ENCODE measurements at places on chromosomes 16 and 17. TPM values are rescaled to one million over a fixed set of nuclear protein-coding genes. Genes with fewer than 3 reads are reported as not detected.

DNA sequence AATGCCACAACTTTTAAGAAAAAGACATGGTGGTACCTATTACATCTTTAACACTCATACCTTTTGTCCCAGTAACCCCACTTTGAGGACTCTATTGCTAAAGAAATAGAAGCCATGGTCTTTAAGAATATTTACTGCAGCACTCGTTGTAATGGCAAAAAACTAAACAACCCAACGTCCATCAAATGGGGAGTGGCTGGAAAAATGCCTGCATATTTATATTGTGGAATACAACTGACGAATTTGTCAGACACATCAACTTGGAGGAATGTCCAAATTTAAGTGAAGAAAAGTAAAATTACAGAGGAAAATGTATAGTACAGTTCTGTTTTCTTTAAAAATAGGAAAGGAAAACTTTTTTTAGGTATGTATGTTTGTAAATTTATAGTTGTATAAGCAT lies 47.8 kb downstream of the STX8 start:
- no peaks in the 10 kb centered on the region for H3K4me1 ChIP-seq
- H3K27ac ChIP-seq, result no peak overlapping the region
- H3K36me3 ChIP-seq, result no peaks in the 10 kb centered on the region
- H3K4me3 ChIP-seq, result no peak overlapping the region
- DNase-seq, result no peak

DNA sequence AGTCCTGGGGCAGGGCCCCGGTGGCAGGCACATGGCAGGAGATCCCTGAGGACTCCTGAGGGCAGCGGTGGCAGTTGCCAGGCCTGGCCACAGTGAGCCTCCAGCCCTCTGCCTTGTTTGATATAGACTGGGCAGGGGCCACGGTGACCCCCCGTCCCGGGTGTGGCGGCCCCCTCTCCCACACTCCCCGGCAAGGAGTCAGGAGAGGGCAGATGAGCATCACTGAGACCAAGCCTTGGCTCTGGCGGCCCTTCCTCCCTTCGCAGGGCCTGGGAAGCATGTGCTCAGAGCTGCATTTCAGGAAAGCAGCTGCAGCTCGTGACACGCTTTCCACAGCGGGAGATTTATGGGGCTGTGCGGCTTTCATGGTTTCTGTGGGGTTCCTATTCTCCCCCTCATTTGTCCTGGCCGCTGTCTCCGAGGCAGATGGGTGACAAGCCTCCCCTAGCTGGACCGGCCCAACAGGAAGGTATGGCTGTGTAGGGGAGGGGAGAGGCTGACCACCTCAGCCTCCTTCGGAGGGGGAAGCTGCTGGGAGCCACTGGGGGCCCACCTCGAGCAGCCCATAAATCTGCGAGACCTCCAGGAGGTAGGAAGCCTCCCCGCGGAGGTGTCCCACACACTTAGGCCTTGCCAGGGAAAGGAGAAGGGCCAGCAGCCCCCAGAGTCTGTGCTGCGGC lies 211.4 kb downstream of the NTN1 start:
- DNase-seq, result no peak
- no peak overlapping the region for H3K27ac ChIP-seq
- no peaks in the 10 kb centered on the region for H3K27me3 ChIP-seq
- H3K36me3 ChIP-seq, result no peaks in the 10 kb centered on the region

The ADAD2 gene
- total RNA-seq, result not detected

The CDIPT gene
- 121 TPM for total RNA-seq

GRCh38 chr16:73183611-73184092 lies 135.7 kb upstream of the ZFHX3 start:
- H3K27ac ChIP-seq, result no peak overlapping the region
- H3K4me3 ChIP-seq, result no peak overlapping the region
- no peaks in the 10 kb centered on the region for H3K36me3 ChIP-seq

DNA sequence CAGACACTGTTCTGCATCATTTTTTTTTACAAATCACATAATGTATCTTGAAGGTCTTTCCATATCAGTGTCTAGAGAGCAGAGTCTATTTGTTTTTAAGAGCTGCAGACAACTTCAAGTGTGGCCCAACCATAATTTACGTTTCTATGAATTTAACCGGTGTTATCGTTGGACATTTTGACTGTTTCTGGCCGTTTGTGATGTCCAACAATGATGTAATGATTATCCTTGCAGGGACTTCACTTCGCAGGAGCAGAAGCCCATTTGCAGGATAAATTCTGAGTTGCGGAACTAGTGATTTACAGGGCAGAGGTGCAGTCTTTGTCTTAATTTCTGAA lies 26.9 kb upstream of the HLF start:
- H3K27ac ChIP-seq, result peak overlapping the region; percentile 78
- no peaks in the 10 kb centered on the region for H3K36me3 ChIP-seq

The PLD6 gene
- total RNA-seq, result 6.0 TPM

GRCh38 chr17:48530208-48530886 lies 464 bp downstream of the HOXB1 start:
- DNase-seq, result no peak
- no peak overlapping the region for H3K27ac ChIP-seq
- H3K4me1 ChIP-seq, result no peaks in the 10 kb centered on the region

The CBX4 gene
- 15.0 TPM for total RNA-seq

DNA sequence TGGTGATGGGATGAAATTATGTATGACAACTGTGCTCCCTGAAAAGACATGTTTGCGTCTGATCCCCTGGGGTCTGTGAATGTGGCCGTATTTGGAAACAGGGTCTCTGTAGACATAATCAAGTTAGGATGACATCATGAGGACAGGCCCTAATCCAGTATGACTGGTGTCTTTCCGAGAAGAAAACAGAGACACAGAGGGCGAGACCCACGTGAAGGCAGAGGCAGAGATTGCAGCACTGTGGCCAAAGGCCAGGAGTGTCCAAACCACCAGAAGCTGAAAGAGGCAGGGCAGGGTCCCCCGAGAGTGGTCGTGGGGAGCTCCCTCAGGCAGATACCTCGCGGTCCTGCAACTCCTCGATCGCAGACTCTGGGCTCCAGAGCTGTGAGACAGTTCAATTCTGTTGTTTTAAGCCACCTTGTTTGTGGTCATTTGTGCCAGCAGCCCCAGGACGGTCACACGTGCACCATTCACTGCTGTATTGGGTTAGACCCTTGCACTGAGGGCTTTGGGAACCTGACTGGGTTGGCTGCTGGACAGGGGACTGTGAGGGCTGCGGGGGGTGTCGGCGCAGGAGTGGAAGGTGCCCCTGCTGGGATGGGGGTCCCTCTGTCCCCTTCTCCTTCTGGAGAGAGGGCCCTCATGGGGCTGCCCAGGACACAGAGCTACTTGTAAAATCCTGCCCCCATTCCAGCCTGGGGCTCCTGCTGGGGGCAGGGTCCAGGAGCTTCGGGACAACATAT lies 27.7 kb downstream of the METRNL start:
- H3K4me1 ChIP-seq, result peaks cover 34% of the 10 kb centered on the region
- no peaks in the 10 kb centered on the region for H3K36me3 ChIP-seq
- H3K27ac ChIP-seq, result peak overlapping the region; percentile 73
- DNase-seq, result no peak

The CCL16 gene
- not detected for total RNA-seq

GRCh38 chr16:86680162-86680561 lies 101.8 kb downstream of the FOXL1 start:
- H3K36me3 ChIP-seq, result no peaks in the 10 kb centered on the region
- no peak for DNase-seq
- peak overlapping the region; percentile 83 for H3K27ac ChIP-seq
- H3K4me1 ChIP-seq, result no peaks in the 10 kb centered on the region
- no peaks in the 10 kb centered on the region for H3K27me3 ChIP-seq

- H3K27me3 ChIP-seq, result no peaks in the 10 kb centered on the region
- no peak overlapping the region for H3K27ac ChIP-seq
- no peaks in the 10 kb centered on the region for H3K4me1 ChIP-seq
- no peak for DNase-seq
- no peaks in the 10 kb centered on the region for H3K36me3 ChIP-seq
- H3K4me3 ChIP-seq, result no peak overlapping the region
Observed at GRCh38 chr17:10447026-10447931, 22.1 kb downstream of the MYH4 start.

- H3K4me3 ChIP-seq, result no peak overlapping the region
- H3K27ac ChIP-seq, result no peak overlapping the region
- no peaks in the 10 kb centered on the region for H3K27me3 ChIP-seq
- DNase-seq, result no peak
- H3K36me3 ChIP-seq, result no peaks in the 10 kb centered on the region
- peaks cover 22% of the 10 kb centered on the region for H3K4me1 ChIP-seq
Observed at GRCh38 chr17:17352836-17353624, 49.9 kb downstream of the NT5M start.

- H3K27me3 ChIP-seq, result no peaks in the 10 kb centered on the region
- no peak for DNase-seq
- no peaks in the 10 kb centered on the region for H3K4me1 ChIP-seq
Observed at GRCh38 chr16:12126091-12126806, 149.7 kb downstream of the SNX29 start.

- H3K27me3 ChIP-seq, result no peaks in the 10 kb centered on the region
- no peak for DNase-seq
- no peaks in the 10 kb centered on the region for H3K36me3 ChIP-seq
- no peak overlapping the region for H3K27ac ChIP-seq
Observed at GRCh38 chr16:56331915-56332314, 93.4 kb downstream of the AMFR start.

DNA sequence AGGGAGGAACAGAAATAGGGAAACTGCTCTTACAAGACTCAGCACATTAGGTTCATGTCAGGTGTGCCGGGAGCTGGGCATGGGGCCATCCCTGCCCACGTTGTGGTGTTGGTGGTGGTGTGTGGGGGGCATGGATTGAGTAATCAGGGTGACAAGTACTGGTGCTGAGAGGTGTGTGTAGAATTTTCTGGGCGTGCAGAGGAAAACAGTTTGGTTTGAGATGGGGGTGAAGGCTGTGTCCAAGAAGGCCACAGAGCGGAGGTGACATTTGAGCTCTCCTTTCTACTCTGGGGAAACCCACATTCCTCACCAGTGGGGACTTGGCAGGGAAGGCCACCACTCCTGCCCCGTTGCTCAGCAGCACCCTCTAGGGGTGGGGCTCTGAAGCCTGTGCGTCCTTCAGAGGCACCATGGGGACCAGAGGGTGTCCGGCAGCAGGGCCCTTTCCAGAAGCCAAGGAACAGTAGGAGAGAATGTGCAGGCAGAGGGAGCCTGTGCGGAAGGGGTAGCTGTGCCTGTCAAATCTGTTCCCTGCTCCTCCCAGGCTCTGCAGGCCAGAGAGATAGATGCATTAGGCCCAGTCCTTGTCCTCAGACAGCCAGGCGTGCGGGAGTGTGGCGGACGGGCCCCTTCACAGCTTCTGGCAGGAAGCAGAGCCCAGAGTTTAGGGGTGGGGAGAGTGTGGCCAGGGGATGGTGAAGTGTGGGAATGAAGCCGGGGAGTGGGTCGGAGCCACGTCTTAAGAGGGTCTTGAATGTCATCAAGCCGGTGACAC lies 48.7 kb upstream of the GSE1 start:
- H3K27me3 ChIP-seq, result no peaks in the 10 kb centered on the region
- H3K4me1 ChIP-seq, result peaks cover 15% of the 10 kb centered on the region
- H3K4me3 ChIP-seq, result no peak overlapping the region
- no peak for DNase-seq
- no peaks in the 10 kb centered on the region for H3K36me3 ChIP-seq

DNA sequence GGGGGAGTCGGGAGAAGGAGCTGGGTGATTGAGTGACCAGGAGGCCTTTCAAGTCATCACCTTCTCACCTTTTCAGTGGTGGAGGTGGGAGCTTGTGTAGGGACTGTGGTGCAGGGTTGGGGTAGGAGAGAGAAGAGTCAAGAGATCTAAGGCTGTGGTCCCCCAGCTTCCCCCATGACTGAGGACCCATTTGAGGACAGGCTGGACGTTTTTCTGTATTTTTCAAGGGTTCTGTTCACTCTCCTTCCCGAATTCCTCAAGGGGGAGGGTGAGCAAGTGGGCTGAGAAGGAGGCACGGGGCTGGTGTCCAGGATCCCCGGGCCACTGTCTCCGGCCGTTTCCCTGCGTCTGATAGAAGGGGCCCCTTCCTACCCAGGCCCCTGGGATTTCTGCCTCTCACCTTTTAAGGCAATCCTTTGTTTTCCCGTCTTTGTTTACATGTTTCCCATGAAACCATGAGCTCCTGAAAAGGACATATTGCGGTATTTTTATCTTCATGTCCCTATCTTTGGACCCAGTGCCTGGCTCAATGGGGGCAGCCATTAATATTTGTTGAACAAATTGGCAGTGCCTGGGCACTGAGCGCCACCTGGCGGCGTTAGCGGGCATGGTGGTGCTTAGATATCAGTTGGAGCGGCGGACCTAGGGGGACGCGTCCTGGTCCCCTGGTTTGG lies 9.2 kb upstream of the CD300A start:
- peak overlapping the region; percentile 19 for H3K27ac ChIP-seq
- DNase-seq, result peak; percentile 77
- H3K36me3 ChIP-seq, result no peaks in the 10 kb centered on the region
- H3K4me3 ChIP-seq, result no peak overlapping the region
- peaks cover 42% of the 10 kb centered on the region for H3K4me1 ChIP-seq

GRCh38 chr17:73667181-73667959 lies 23.1 kb upstream of the SDK2 start:
- H3K4me3 ChIP-seq, result no peak overlapping the region
- H3K27ac ChIP-seq, result no peak overlapping the region
- H3K27me3 ChIP-seq, result no peaks in the 10 kb centered on the region
- no peaks in the 10 kb centered on the region for H3K36me3 ChIP-seq
- peak; percentile 29 for DNase-seq

All from tibial nerve (tissue), 4 donors.